ENCODE measurements at places on chromosomes 2 and 18. TPM values are rescaled to one million over a fixed set of nuclear protein-coding genes. Genes with fewer than 3 reads are reported as not detected.

L3MBTL4 gene
- polyA plus RNA-seq, result 0.79 TPM

ALPI gene
- polyA plus RNA-seq, result not detected

DNA sequence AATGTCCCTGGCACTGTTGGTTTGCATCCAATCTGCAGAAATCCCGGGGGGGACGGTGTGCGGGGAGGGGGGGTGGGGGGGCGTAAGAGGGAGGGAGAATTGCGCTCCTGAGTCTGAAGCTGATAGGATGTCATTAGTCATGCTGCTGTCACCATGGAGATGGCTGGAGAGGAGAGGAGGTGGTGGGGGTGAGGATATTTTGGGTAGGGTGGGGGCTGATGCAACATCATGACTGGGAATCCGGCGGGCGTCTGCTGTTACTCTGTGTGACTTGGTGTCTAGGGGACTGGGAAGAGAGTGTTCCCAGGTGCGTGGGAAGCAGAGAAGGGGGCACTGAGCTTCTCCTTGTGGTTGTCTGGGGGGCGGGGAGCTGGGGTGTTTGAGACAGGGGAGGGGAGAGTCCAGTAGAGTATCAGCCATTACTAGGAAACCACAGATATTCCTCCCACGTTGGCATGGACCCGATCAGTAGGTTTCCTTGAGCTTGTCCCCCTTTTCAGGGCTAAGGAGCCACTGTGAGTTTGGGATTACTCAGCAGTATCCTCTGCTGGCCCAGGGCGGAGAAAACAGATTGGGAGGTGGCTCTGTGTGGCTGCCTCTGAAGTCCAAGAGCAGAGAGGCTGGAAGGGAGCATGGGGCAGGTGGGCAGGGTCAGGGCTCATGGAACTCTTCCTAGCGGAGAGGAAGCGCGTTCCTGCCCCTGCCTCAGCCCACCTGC, 18.9 kb downstream of the TET3 start:
- peak; percentile 61 for DNase-seq

- no peak for DNase-seq
These were observed 196.9 kb downstream of the MYCN start for GRCh38 chr2:16137080-16137755.

GRCh38 chr2:3127710-3128109, 249.9 kb downstream of the EIPR1 start:
- no peak for DNase-seq

- no peak for DNase-seq
These were observed 5.8 kb upstream of the PMAIP1 start for GRCh38 chr18:59893971-59894370.

- DNase-seq, result no peak
These were observed 111.6 kb upstream of the PIEZO2 start for GRCh38 chr18:11260961-11261461.

DNA sequence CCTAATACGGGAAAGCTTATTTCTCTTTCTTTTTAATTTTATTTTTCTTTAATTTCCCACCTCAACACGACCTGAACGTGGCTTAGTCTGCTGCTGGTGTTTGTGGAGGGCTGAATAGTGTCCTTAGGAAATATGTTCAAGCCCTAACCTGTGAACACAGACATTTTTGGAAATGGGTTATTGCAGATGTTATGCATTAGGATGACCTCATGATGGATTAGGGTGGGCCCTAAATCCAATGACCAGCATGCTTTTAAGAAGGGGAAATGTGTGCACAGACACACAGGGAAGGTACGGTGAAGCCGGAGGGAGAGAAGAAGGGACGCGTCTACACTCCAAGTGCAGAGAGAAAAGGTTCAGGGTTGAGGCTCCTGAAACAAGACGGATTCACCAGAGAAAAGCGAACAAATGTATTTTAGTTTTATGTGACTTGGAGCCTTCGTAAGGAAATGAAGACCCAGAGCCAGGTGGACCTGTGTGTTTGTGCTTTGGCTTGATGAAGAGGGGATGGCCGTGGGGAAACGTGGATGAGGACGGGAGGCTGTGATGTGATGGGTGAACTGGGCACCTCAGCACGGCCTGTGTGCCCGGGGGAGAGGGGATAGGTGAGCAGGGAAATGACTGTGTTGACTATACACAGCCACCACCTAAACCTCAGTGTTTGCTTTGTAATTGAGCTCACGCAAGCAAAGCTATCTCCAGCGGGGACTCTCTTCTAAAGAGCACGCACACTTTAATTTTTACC, 37.5 kb downstream of the RTP5 start:
- no peak for DNase-seq

Data from heart left ventricle (tissue), 16 donors.